AML-193 (cell line): ENCODE measurements at places on chromosomes 7 and 10.

DNA sequence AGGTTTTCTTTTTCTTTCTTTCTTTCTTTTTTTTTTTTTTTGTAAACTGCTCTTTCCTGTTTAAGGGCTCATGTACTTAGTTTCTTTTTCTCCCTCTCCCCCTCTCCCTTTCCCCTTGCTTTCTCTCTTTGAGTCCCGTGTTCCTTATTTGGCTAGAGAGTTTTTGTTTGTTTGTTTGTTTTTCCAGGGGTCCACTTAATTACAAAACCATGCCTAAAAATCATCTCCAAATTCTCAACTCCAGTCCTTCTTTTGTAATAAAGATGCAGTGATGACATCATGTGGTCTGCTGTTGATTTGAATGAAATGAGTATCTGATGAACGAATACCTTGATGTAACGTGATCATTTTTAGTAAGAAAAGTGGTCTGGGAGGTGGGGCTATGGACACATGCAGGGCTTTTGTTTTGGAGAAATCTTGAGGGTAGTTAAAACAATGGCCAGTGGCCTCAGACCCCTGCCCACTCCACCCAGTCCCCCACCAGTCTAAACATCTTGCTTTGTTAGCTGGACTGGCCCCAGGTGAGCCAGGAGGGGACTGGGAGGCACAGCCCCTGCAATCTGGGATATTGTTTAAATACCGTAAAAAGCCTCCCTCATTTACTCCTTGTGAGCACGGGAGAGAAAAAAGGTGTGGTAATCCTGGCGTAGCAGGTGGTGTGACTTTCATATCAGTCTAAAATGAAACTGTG lies 165.7 kb downstream of the LRMDA start:
- DNase-seq = no peak

- DNase-seq = no peak
These were observed 61.4 kb upstream of the ADRB1 start for GRCh38 chr10:113982296-113982695.

- no peak for DNase-seq
These were observed 106.2 kb downstream of the SNX10 start for GRCh38 chr7:26397796-26398426.

GRCh38 chr10:78620985-78621799 lies 447.6 kb upstream of the ZMIZ1 start:
- DNase-seq = peak; percentile 11

- DNase-seq = no peak
These were observed 108.7 kb downstream of the LRRN3 start for GRCh38 chr7:111199643-111200042.

GRCh38 chr10:81036257-81036656 lies 498.6 kb downstream of the SH2D4B start:
- no peak for DNase-seq

GRCh38 chr7:13790611-13791010 lies 198.9 kb downstream of the ETV1 start:
- DNase-seq = no peak

GRCh38 chr7:131604841-131605279 lies 48.4 kb upstream of the PODXL start:
- DNase-seq = no peak

DNA sequence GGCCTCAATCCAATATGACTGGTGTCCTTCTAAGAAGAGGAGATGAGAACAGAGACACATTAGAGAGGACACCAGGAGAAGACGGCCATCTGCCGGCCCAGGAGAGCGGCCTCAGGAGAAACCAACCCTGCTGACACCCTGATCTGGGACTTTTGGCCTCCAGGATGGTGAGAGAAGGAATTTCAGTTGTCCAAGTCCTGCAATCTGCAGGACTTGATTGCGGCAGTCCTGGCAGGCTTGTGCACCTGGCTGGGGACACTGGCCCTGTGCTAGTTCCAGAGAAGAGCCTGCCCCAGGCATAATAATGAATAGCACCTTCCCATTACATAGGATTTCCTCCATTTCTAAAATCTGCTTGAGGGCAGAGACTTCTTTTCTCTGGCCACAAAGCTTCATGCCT lies 409.9 kb upstream of the SHH start:
- DNase-seq = no peak
